Activated effector memory CD4-positive, alpha-beta T cell treated with Interleukin-2 at 50 U/mL for 16 hours (primary cell): ENCODE measurements at places on chromosomes 4 and X.

DNA sequence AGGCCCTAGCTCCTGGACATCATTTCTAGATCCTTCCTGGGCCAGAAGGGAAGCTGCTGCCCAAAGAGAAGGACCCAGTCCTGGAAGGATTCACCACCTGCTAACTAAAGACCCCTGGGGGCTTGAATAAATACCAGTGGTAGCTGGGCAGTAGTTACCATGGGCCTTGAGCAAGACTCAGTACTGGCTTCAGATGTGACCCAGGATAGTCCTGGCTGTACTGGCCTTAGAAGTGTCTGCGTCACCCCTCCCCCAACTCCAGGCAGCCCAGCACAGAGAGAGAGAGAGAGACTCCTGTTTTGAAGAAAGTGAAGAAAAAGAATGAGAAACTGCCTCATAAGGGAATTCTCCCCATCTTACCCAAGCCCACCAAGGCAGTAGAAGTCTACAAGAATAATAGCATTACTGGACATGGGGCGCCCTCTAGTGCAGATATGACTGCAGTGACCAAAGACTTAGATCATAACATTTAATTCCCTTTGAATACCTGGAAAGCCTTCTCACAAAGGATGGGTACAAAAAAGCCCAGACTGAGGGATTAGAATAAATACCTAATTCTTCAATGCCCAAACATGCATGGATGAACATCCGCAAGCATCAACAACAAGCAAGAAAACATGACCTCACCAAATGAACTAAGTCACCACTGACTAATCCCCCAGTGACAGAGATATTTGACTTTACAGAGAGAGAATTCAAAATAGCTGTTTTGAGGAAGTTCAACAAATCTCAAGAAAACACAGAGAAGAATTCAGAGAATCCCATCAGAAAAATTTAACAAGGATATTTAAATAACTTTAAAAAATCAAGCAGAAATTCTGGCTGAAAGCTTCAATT, 171.8 kb downstream of the HNRNPD start:
- DNase-seq, result no peak

DNA sequence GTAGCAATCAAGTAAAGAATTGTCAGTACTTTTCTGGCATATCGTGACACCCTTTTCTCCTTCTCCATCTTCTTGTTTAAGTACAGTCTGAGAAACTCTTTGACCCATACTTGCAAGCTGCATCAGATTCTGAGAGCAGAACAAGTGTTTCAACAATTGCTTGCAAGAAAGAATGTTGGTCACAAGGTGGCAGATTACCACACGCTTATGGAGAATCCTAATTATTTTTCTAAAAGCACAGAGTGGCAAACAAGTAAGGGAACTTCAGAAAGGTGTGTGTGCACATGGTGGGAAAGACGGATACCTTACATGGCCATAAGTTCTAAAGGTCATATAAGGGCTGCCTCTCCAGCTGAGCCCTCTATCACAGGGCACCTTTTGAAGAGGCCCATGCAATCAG, 136.4 kb upstream of the FGF13 start:
- no peak for DNase-seq

- DNase-seq, result no peak
Measured at GRCh38 chr4:79399076-79399475, 9.0 kb downstream of the GK2 start.

- DNase-seq, result no peak
Measured at GRCh38 chr4:97577004-97577403, 566.3 kb downstream of the STPG2 start.

DNA sequence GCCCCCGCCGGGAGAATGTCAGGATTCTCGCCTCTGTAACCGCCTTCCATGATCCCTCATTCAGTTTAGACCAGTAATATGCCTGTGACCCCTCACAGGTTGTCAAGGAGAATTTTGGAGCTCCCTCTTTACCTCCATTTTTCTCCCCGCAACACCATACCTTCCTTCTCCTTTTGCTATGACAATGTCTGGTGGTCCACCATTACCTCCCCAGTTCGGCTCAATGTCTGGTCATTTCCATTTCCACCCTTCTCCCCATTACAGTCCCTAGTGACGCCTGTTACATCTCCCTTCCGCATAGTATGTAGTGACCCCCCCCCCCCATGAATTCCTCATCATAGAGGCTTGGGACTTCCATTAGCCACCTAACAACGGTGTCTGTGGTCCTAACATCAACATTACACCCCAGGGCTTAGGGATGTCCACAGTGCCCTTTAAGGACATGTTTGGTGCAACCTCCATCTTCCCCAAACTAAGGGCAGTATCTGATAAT, 700 bp downstream of the ARAF start:
- no peak for DNase-seq

- DNase-seq, result no peak
Measured at GRCh38 chr4:30116401-30116800, 603.8 kb upstream of the PCDH7 start.

- DNase-seq, result no peak
Measured at GRCh38 chr4:177699365-177700213, 257.4 kb upstream of the AGA start.

GRCh38 chrX:63809173-63809572, 24.2 kb upstream of the ARHGEF9 start:
- no peak for DNase-seq

- DNase-seq, result no peak
Measured at GRCh38 chrX:129404670-129405008, 118.7 kb downstream of the SMARCA1 start.

- DNase-seq, result no peak
Measured at GRCh38 chrX:132594129-132594528, 105.3 kb upstream of the MBNL3 start.

GRCh38 chr4:17726911-17727310, 54.5 kb downstream of the FAM184B start:
- DNase-seq, result no peak

DNA sequence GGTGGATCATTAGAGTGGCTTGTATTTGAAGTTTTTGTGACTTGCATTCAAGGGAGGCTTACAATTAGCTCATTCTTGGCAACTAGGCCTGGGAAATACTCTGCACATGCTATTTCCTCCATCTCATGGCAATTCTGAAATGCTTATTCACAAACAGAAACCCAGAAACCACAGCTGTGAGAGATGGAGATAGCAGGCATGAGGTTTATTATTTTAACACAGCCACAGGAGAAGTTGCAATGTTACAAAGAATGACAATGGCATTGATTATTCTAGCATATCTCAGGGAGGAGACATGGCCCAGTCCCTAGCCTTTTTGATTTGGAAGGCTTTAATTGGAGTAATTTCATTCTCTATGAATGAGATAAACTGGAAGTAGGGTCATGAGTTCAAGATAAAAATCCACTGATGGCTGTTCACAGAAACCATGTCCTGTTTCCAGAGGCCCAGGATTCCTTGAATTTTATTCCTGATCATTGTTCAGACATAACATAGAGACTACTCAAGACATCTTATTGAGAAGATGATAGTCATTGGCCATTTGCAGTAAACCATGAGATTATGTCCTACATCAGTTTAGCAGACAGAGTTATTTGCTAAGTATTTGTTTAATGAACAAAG, 123.9 kb downstream of the MID1 start:
- DNase-seq, result no peak

GRCh38 chr4:52870225-52870624, 8.1 kb downstream of the RASL11B start:
- DNase-seq, result no peak

DNA sequence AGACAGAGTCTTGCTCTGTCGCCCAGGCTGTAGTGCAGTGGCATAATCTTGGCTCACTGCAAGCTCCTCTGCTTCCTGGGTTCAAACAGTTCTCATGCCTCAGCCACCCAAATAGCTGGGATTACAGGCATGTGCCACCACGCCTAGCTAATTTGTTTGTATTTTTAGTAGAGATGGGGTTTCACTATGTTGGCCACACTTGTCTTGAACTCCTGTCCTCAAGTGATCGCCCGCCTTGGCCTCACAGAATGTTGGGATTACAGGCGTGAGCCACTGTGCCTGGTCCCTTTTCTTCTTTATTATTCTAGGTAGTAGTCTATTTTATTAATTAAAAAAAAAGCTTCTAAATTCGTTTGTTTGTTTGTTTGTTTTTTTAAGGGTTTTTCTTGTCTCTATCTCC, 59.1 kb downstream of the SLAIN2 start:
- no peak for DNase-seq

DNA sequence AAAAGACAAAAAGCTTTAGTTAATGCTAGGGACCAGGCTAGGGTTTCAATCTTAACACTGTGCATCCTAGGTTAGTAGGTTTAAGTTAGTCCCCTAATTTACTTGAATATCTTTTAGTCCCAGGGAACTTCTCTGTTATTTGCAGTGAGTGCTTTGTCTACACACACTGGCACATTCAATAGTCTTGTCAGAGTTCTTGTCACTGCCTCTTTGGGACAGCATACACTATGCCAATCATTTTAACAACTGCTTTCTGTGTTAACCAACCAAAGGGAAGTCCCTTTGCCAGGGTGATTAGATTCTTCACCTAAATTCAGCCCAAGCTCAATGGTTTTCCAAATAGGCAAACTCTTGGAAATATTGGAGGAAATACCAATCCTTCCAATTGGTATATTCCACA, 221.8 kb upstream of the IGFBP7 start:
- no peak for DNase-seq
